ENCODE measurements at places on chromosomes 5 and 9.
A peak's percentile ranks its signal among the peaks of the same experiment; 100 is the strongest.

DNA sequence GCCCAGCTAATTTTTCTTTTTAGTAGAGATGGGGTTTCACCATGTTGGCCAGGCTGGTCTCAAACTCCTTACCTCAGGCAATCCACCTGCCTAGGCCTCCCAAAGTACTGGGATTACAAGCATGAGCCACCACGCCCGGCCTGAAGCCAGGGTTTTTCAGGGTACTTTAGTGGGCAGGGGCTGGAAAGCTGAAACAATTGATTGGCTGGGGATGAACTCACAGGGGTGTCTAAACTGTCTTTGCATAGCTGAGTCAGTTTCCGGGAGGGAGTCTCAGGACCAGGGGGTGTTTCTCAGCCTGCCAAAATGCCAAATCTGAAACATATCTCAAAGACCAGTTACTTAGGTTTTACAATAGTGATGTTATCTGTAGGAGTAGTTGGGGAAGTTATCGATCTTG lies 46.1 kb downstream of the PRUNE2 start:
- no peak for DNase-seq

GRCh38 chr9:117697046-117697445 lies 7.2 kb upstream of the TLR4 start:
- DNase-seq = no peak

DNA sequence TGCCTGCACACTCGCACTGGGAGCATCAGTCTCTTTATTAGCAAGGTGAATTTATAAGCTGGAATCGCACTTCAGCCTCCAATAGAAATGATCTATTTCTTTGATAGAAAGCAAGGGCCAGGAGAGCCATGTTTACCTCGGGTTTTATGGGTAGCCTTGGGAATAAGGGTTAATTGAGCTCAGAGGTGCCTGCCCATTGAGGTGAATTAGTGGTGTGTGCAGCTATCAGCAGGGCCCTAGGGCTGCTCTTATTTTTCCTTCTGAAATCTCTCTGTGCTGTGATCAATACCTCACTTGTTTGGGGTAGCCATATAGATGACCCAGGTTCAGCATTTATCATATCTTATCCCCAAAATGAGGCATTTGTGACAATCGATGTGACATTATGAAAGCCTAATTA lies 297.8 kb downstream of the EBF1 start:
- DNase-seq = no peak

DNA sequence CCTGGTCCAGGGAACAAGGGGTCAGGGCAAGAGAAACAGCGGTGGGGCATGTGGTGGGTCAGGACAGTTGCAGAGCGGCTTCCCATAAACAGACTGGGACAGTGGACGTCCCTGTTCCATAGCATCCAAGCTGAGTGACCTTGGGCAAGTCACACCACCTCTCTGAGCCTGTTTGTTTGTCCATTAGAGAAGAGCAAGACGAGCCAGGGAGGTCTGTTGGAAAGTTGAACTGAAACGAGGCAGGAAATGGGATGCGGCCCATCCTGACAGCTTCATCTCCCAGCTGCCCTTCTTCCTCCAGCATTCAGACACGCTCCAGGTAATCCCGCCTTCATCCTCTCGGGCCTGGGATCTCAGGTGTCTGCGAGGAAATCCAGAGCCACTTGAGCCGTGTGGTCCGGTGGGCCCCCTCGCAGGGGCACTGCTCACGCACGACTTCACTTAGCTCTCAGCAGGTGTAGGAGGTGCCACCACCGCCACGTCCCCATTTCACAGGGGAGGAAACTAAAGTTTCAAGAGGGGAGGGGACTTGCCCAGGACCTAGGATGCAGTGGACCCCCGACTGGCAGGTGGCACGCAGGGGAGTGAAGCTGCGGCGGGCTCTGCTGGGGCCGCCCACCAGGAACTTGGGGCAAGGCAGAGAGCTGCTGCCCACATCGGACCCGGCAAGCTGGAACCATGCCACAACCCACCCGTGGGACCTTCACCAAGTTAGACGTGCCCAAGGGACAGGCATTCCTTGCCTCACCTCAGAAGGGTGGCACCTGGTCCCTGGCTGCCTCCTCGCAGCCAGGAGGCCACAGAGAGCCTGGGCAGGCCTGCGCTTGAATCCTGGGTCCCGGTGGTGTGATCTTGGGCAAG lies 13.0 kb downstream of the PTGES2 start:
- DNase-seq = no peak

GRCh38 chr9:104831681-104832080 lies 67.8 kb downstream of the NIPSNAP3B start:
- DNase-seq = peak; percentile 73

DNA sequence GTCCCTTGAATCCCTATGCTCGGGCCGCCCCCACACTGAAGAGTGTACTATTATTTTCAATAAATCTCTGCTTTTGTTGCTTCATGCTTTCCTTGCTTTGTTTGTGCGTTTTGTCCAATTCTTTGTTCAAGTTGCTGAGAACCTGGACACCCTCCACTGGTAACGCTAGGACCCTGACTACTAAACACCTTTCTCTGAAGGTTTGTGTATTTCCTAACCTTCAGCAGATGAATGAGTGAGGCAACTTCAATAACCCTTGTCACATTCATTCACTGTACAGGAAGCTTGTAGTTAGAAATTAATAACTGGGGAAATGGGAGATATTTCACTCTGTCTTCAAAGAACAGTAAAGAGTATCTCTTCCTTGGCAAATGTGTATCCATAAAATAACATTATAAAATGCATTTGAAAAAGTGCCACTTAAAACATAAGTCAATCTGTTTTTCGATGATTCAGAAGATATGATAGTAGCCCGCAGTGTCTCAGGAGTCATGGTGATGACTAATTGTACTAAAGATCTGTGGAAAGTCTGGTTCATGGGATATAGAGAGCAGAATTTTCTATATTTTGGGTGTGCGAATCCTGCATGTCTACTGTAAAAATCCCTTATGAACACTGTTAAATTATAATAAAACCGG lies 43.2 kb upstream of the ANKH start:
- DNase-seq = no peak
